Stimulated activated CD4-positive, alpha-beta T cell treated with anti-CD3 and anti-CD28 coated beads, TNF-alpha, amount 100 ng/mL, for 4 hours (primary cell): ENCODE measurements at places on chromosomes 16 and 17.

DNA sequence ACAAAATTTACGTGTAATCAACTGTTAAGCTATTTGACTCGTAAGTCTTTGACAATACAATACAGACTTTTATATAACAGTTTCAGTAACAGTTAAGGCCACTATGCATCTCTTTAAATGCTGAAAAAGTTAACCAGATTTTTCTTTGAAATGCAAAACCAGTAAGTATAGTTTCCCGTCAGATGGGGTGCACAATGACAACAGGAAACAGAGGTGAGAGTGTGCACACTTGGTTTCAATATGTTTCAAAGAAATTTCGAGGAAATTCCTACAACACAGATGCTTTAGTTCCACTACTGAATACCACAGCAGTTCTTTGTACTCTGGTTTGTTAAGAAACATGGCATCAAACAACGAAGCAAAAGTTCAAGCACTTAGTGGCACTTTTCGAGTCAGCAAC lies 48.4 kb downstream of the RNF157 start:
- DNase-seq: no peak

GRCh38 chr17:48037036-48037837 lies at the start of gene COPZ2:
Gene COPZ2 (minus strand): TSS chr17:48037797. CDS start chr17:48037777, 20 bp downstream.
- DNase-seq: no peak

- DNase-seq: no peak
These were observed 9.4 kb downstream of the RPAIN start for GRCh38 chr17:5429191-5429887.

DNA sequence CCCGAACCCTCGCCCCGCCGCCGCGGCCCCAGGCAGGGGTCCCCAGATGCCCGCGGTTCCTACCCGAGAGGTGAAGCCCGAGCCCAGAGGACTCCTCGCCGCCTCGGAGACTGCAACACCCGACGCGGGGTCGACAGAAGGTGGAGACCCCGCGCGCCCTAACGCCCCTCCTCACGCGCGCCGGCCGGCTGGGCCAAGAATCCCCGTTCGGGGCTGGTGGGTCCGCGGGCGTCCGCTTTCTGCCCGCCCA lies 515 bp downstream of the SUMO2 start:
- DNase-seq: no peak

- DNase-seq: no peak
These were observed 22.7 kb downstream of the FTO start for GRCh38 chr16:53726625-53727024.

- DNase-seq: no peak
These were observed 440.5 kb downstream of the GRIN2A start for GRCh38 chr16:9741776-9742175.
